ENCODE measurements at places on chromosomes 12 and 14. TPM values are rescaled to one million over a fixed set of nuclear protein-coding genes. Genes with fewer than 3 reads are reported as not detected.
A peak's percentile ranks its signal among the peaks of the same experiment; 100 is the strongest.

The AP5M1 gene
- total RNA-seq: 31.7 TPM

The IAPP gene
- not detected for total RNA-seq

The TCL1B gene
- not detected for total RNA-seq

The TSHR gene
- not detected for total RNA-seq

The PLEKHG7 gene
- 1.5 TPM for total RNA-seq

GRCh38 chr12:53577941-53578352 is 48.2 kb downstream of the ATF7 start:
- DNase-seq: no peak

DNA sequence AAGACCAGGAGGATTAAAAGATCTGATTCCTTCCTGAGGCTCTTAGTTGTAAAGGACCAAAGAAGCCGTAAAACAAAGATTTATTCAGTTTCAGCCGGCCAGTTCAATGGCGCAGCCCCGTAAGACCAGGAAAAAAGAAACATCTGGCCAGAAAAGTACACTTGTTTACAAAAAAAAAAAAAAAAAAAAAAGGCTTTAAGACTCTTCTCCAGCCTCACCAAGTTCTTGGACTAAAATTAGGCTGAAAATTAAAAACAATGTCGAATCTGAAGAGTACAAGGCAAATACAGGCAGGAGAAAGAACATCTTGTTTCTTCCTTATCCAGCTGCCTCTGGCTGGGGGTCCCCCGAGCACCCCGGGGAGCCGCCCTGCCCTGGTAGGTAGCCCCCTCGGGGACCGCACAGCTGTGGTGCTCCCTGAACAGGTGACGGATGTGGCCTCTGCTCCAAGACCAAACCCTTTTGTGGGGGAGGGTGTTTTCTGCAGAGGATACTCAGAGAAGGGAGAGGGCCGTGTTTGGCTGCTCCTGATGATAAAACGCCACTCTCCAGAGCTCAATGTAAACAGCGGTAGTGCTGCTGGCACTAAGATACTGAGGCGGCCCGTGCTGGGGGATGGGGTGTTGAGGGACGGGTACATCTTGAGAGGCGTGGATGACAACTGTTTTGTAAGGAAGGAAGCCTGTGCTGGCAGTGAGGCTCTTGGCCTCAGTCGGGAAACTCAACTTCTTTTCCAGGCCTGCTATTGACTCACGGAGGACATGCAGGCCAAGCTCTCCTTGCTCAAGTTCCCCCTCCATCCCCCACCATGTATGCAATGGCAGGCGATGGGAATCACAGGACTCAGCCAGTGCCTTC is 201.0 kb upstream of the DIO3 start:
- no peak for DNase-seq

DNA sequence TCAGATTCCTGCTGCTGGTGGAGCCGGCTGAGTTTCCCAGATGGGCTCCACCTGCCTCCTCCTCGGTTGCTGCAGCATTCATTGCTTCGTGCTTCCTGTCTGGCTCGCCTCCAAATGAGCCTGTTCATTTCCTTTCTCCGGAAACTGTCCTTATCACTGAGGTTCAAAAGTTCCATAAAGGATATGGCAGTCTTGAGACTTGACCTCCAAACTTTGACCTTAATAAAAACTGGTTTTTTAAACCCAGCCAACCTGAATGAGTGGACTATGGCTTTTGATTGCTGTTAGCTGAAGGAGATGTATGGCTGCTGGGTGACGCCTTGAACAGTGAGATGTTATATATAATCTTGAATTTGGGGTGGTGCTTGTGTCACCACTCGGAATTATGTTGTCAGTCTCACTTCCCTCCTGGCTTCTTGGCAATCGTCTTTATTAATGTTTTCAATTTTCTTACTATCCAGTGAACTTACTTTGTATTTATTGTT is 62.7 kb downstream of the RASSF3 start:
- no peak for DNase-seq

DNA sequence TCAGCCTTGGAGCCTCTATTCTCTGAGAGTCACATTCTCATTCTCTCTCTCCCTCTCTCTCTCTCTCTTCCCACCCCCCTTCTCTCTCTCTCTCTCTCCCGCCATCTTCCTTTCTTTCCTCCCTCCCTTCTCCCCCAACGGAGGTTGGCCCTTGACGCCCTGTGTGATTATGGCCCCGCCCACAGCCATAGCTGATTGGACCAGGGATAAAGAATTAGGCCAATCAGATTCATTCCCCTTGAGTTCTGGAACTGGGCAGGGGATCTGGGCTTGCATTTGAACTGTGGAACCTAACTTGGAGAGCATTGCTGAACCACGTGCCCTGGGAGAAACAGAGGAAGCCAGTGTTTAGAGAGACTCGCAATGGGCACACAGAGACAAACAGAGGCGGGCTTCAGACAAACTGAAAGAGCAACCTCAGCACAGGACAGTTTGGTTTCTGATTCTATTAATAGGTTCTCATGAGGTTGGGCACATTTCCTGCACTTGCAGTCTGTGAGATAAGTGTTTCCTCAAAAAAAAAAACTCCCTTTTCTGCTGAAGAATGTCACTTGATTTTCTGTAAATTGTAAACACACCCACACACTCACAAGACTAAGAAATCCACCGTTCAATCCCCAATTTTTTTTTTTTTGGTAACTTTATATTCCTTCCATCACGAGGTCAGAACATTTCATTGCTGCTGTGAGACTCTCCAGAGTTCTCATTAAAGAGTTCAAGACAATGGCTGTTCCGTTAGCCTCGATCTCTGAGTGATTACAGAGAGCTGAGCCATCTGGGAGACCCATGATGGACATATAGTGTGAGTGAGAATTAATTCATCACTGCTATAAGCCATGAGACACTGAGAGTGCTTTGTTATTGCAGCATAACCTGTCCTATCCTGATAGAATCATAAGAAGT is 3.5 kb upstream of the P2RX7 start:
- DNase-seq: peak; percentile 66

- DNase-seq: no peak
Observed at GRCh38 chr12:116213885-116214527, 63.5 kb downstream of the MED13L start.

GRCh38 chr14:51539571-51540037 is 112.1 kb upstream of the FRMD6 start:
- DNase-seq: peak; percentile 83

DNA sequence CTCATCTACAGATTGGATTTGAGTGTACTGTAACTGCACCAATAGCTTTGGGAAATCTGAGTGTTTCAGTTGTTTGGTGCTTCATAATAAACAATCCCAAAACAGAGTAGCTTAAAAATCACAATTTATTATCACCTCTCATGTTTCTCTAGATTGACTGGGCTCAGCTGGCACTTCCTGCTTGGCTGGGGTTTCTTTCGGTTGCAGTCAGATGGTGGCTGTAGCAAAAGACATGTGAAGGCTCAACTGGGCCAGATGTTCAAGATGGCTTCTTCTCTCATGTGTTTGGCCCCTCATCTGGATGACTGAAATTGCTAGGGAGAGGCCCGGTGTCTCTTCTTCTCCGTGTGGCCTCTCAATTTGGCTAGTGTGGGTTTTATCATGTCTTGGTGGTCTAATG is 12.1 kb upstream of the BMP4 start:
- DNase-seq: no peak

Data from myocyte (in vitro differentiated cells).